NT2/D1 (cell line): ENCODE measurements at places on chromosomes 6 and 20.

GRCh38 chr6:45657226-45657625 is 279.5 kb upstream of the SUPT3H start:
- no peak for DNase-seq

DNA sequence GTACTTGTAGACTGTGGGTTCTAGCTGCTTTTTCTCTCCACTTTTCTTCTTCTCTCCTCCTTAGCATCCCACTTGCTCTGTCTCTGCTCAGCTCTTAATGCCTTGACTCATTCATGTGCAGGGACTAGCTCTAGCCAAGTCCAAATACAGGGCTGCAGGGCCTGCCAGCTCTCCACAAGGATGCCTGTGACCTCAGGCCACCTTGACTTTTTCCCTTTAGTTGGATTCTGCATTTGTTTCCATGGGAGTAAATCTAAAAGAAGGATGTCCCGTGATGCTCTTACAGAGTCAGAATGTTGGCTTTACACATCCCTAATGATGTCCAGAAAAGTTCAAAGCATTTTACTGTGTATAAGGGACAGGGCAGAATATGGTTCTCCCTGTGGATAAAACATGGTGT is 101.8 kb upstream of the PREP start:
- no peak for DNase-seq

DNA sequence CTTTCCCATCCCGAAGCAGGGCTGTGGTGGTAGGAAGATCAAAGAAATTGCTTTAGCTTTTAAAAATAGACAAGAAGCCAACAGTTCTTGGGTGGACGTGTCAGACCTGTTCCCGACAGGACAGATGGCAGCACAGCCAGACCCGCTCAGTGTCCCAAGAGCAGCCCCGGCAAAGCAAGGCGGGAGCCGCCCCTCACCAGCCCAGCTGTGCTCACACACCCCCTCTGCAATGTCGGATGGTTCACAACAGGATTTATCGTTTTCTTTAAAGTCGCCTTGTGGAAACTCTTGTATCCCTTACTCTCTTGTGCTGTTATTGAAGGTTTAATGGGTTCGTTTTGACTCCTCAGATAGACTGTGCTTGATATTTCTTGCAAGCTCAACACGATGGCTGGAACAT is 302.4 kb downstream of the THBS2 start:
- no peak for DNase-seq

- DNase-seq, result no peak
These were observed 57.5 kb downstream of the ILRUN start for GRCh38 chr6:34638834-34639736.

- no peak for DNase-seq
These were observed 20.1 kb upstream of the ISM1 start for GRCh38 chr20:13200767-13201500.

GRCh38 chr6:24207413-24207812 is 81.4 kb downstream of the NRSN1 start:
- DNase-seq, result no peak

DNA sequence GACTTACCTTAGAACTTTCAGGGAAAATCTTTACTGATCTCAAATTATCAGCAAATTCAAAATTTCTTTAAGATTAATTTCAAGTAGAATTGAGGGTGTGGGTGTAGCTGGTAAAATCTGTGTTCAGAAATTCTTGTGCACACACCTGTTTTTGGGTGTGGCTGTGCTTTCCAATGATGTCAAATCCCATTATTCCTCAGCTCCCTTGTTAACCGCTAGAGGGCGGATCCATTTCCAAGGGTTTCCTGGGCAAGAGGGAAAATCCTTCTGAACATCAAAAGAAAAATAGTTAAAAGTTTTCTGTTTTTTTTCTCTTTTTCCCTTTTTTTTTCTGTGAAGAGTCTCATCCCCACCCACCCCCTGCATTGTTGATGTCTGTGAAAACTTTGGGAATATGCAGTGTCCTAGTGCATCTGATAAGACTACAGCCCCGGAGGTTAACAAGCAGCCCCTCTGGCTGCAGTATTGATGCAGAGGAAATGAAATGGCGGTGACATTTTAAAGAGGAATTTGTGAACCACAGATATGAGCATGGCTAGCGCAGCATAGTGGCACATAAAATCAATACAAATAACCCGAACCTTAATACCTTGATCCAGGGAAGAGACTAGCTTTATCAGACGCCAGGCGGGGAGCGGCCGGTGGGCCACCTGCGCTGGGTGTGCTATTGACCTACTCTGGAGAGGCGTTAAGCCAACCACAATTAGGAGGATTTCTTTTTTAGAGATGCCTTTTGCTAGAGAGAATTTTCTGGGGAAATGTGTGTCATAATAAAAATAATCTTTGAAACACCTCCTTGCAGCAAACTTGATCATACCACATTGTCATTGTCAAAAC is 130.9 kb downstream of the FOXA2 start:
- DNase-seq, result no peak

GRCh38 chr20:58839474-58839874 is 11.2 kb downstream of the GNAS-AS1 start:
- DNase-seq, result no peak

DNA sequence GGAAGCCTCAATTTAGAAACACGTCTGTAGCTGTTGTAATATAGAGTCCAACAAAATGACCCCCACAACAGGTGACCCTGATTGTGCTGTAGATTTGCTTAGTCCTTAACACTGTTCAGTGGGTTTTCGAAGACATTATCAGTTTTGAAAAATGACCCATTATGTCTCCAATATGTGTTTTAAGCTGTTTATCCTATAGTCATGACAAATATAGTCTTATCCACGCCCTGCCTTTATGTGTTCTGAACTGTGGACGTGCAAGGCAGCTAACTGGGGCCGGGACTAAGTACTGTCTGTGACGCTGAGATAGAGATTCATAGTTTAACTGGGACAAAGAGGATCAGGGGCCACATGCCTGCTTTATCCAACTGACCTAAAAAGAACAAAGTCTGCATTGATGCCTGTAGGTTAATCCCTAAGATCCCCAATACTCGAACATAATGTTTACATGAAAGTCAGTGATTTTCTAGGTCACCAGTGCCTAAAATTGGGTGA is 192.4 kb downstream of the CD83 start:
- no peak for DNase-seq

- no peak for DNase-seq
These were observed 24.0 kb downstream of the C6orf132 start for GRCh38 chr6:42118162-42119001.

DNA sequence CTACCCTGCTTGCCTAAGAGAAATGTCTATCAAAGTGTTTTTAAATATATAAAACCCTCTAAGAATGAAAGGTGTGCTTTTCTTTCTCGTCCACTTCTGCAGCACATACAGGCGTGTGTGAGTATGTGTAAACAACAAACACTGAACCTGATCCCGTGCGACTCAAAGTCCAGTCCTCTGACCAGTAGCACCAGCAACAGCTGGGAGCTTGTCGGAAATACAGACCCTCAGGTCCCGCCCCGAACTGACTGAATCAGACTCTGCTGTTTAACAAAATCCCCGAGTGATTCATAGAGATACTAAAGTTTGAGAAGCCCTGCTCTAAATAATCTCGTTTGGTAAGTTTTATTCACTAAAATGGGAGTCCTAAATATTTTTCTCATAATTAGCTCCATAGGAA is 208.0 kb upstream of the KCNQ5 start:
- DNase-seq, result no peak

DNA sequence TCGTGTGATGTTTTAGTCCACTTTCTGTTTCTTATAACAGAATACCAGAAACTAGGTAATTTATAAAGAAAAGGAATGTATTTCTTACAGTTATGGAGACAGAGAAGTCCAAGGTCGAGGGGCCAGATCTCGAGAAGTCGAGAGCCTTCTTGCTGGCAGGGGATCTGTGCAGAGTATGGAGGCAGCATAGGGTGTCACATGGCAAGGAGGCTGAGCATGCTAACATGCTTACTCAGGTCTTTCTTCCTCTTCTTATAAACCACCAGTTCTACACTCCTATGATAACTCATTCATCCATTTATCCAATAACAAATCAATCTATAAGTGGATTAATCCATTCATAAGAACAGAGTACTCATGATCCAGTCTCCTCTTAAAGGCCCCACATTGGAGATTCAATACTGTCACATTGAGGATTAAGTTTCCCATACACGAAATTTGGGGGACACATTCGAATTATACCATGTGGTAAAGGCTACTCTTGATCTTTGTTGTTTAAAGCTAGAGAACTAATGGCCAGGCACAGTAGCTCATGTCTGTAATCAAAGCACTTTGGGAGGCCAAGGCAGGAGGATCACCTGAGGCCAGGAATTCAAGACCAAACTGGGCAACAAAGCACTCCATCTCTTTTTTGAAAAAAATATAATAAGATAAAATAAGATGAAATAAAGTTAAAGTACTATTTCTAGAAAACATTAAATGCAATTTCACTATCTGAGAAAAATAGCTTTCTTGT is 2.1 kb downstream of the GOPC start:
- DNase-seq, result no peak

DNA sequence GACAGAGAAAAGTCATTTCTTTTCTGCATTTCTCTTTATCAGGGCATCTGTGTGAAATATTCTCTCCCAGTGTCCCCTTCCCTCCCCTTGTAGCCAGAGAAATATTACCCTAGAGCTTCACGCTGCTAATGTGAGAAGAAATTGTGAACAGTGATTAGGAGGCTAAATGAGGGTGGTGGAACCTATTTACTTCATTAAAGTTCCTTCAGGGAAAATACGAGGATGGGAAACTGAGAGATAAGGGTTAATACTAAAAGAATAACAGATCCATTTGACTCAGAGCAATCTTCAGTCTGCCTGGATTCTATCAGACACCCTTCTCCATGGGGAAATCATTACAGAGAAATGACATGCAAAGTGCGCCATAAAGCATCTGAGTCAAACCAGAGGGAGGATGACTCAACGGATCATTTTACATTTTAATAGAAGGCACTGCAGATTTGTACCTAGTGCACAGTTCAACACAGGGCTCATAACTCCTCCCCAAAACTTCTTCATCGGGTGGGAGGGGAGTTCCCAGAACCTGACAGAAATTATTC is 131.3 kb downstream of the GJA10 start:
- DNase-seq, result no peak

GRCh38 chr6:169880516-169880915 is 129.1 kb downstream of the ERMARD start:
- DNase-seq, result no peak

DNA sequence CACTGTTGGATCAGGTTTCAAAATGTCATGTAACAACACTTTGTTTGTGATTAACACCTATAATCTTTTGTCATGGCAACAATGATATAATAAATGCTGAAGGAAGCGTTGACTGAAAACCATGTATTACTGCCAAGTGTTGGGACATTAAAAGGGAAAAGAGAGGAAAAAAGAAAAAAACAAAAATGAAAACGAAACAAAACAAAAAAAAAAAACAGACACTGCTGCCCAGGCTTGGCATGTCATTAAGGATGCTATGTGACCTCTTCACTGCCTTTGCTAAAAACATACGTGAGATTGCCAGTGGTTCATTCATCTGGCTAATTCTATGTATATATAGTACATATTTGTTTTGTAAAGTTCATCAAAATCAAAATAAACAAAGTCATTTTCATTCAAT is 516.7 kb upstream of the RNF217 start:
- DNase-seq, result no peak

DNA sequence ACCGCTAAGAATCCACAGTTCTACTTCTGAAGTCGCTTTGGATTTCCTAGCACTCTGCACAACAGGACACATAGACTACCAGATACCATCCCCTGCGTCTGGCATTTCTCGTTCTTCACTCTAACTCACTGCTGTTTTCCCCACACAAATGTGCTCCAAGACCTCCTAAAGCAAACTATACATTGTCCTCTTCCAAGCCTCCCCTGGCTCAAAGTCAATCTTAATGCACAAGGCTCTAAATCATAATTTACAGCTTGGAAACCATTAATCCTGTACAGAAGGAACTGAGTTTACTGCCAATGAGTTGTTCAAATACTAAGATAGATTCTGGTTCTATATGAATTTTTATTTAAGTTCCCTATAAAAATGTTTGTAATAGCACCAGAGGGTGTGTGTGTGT is 128.5 kb downstream of the HIVEP2 start:
- no peak for DNase-seq

- no peak for DNase-seq
These were observed 153.5 kb downstream of the ZMYND8 start for GRCh38 chr20:47202733-47203667.

DNA sequence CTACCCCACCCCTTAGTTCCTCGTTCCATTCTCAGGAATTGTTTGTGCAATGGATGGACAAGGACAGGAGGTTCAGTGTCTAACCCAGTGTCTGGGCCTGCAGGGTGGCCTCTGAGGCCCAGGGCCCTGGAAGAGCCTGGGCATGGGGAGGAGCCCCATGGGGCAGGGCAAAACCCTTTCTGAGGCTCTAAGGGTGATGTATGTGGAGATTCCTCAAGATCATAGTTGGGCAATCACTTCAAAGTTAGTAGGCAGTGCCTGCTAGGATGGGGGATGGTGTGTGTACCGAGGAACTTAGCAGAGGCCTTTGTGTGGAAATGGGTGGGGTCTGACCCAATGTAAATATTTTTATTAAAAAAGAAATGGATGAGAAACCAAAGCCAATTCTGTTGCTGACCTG is 6.7 kb upstream of the C2 start:
- no peak for DNase-seq

GRCh38 chr6:87105823-87106222 is 10.9 kb upstream of the CGA start:
- DNase-seq, result no peak

DNA sequence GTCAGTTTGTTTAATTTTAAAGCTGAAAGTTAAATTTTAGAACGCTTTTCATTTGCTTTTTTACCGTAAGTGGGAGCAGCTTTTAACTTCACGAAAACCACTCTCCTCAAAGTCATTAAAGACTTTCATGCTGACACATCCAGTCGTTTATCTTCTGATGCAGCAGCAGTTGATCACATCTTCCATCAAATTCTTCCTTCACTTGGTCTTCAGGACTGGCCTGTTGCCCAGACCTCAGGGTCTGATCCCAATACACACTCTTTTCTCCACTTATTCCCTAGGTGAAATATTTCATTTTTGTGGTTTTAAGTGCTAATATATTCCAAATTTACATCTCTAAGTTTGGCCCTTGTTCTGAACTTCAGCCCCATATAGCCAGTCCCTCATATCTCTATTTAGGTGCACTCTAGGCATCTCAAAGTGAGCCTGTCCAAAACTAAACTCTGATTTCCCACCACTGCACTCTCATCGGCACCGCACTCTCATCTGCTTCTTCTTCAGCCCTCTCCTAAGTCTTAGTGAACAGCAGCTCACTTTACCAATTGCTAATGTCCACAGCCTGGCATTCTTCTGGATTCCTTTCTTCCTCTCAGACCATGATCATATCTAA is 20.4 kb downstream of the AFDN start:
- DNase-seq, result no peak

GRCh38 chr6:41538556-41539182 is 7.5 kb upstream of the FOXP4 start:
- no peak for DNase-seq

- no peak for DNase-seq
These were observed 93.0 kb upstream of the POPDC3 start for GRCh38 chr6:105272786-105273185.
